Activated CD4-positive, alpha-beta T cell treated with anti-CD3 and anti-CD28 coated beads, Interleukin-2, Interleukin-6, amounts not matched to agents 100 ng/mL and 50 ng/mL, durations not matched to agents 16 hours and 8 hours (primary cell): ENCODE measurements at places on chromosomes 6 and 20.

DNA sequence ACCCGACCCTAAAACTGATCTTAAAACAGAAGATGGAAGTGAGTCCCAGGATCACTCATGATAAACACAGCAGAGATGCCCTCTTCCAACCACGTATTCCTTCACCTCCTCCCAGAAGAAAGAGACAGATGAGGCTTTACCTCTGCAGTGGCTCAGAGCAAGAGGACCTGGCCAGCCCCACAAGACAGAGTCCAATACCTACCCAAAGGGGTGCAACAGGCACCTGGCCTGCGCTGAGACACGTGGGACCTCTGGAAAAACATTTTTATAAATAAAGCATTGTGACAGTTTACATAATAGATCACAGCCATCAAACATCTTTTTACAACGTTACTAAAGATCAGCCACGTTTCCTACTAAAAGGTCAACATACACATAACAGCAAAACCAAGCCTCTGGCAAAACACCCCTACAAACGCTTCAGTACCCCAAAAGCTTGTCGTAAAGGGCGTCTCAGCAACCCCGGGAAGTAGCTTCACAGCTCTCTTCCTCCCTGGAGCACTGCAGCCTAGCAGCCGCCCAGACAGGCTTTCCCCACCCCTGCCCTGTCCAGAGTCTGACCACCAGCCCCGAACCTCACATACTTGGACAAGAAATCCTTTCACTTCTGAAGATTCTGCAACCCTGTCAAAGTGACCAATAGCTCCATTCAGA, 2.9 kb downstream of the TAF4 start:
- DNase-seq: no peak

- no peak for DNase-seq
Observed at GRCh38 chr6:43436577-43437282, 9.4 kb downstream of the ABCC10 start.

GRCh38 chr6:126890055-126890454, 228.4 kb upstream of the RSPO3 start:
- DNase-seq: no peak

GRCh38 chr6:5034328-5034727, 30.5 kb upstream of the RPP40 start:
- no peak for DNase-seq

DNA sequence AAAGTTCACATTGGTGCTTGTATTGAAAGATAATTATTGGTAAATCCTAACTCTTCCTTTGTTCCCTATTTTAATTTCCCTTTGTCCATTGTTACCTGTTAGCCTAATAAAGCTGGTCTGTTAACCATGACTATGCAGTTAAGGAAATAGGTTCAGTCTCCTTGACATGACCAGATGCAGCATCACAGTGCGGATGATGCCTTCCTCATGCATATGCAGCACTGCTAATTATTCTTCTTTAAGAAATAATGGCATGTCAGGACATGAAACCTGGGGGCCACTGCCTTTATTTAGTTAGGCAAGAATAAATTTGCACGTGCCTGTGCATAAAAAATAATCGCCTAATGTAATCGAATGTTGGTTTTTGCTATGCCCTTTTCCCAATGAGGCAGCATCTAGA, 16.5 kb downstream of the PBOV1 start:
- DNase-seq: no peak

GRCh38 chr6:46590765-46591164, 61.9 kb downstream of the CYP39A1 start:
- DNase-seq: no peak

- no peak for DNase-seq
Observed at GRCh38 chr20:59994697-59995122, 36.5 kb downstream of the CDH26 start.

DNA sequence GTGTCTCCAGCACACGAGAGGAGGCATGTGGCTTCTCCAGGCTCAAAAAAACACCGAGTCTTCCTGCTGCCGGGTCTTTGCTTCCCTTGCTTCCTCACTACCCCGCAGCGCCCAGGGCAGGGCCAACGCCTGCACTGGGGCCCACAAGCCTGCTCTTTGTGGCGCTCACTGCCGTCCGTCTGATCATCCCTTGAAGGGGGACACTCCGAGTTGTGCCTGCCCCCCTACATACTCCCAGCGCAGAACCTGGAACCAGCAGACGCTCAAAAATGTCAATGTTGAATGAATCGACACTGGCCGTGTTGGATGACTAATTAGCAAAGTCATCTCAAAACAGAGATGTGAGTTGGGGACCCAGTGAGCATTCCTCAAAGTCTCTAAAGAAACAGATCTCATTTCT, 8.1 kb upstream of the ARFGAP1 start:
- DNase-seq: no peak

GRCh38 chr6:4487538-4487937, 288.7 kb upstream of the CDYL start:
- DNase-seq: no peak

DNA sequence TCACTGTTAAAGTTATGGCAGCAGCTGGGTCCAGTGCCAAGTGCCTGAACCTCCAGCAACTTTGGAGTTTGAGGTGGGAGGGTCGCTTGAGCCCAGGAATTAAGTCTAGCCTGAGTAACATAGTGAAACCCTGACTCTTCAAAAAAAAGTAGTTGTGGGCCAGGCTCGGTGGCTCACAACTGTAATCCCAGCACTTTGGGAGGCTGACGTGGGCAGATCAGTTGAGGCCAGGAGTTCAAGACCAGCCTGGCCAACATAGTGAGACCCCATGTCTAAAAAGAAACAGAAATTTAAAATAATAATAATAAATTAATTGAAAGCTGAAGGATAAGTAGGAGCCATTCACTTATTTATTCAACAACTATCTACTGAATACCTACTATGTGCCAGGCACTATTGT, 33.8 kb downstream of the FKBP5 start:
- DNase-seq: no peak

GRCh38 chr20:54199283-54199682, 8.6 kb upstream of the PFDN4 start:
- no peak for DNase-seq

- peak; percentile 65 for DNase-seq
Observed at GRCh38 chr6:24929242-24929641, 6.5 kb downstream of the RIPOR2 start.

DNA sequence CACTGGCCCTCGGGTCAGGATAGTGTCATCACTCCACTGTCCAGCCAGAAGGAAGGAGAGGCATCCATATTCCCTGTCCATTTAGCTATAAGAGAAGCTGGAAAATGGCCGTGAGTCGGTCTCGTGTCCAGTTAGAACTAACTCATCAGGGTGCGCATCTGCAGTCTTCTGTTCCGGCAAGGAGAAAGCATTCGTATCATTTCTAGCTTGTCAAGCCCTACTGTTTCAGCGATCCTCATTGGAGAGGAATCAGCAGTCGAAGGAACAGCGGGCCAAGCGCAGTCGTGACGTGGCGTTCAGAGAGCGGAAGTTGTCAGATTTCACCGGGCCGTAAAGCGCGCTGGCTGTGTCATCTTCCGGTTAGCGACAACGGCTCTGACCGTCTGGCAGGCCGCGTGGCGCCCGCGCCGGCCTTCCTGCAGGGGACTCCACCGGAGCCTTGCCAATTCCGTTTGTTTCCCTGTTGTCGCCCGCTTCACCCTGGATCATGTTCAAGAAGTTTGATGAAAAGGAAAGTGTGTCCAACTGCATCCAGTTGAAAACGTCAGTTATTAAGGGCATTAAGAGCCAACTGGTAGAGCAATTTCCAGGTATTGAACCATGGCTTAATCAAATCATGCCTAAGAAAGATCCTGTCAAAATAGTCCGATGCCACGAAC, 32.9 kb downstream of the HM13 start:
- peak; percentile 87 for DNase-seq

GRCh38 chr20:43987531-43987930, 72.9 kb downstream of the TOX2 start:
- DNase-seq: no peak

- DNase-seq: no peak
Observed at GRCh38 chr6:116764629-116764960, 924 bp downstream of the FAM162B start.

DNA sequence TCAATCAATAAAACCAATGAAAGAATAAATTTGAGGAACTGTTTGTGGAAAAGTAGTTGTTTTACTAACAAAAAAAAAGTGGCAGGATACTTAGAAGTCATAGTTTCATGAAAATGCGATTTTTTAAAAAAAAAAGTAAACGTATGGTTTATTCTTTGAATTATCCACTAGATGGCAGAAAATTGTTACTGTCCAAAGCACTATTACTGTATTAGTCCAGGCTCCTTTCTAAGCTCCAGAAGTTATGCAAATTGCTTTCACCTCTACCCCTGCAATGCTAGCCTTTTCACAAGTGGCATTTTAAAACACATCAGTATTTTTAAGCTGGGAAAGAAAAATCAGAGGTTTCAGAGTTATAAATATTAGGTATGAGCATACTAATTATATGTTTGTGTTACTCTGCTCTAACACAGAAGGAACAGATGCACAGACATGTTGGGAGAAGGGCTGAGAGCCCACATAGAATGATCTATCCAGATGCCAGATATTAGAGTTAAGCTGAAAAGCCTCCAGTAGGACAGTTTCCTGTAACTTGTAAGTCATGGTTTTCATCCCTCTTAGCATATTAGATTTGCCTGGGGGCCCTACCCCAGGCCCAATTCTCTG, 63.9 kb downstream of the FHL5 start:
- no peak for DNase-seq

DNA sequence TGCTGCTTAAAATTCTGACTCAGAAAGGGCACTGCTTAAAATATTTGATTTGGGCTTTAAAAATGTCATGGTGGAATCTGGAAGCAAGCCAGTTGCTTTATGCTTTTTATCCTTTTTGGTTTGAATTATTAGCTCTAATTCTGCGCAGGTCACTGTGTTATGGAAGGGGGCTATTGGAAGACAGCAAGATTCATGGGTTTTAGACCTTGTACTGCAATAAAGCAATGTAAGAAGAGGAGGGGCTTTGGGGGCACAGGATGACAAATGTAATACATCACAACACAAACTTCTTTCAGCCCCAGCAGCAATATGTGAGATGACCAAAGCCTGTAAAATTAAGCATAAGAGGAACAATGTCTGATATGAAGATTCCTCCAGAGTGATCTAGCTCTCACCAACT, 68.4 kb downstream of the TFAP2B start:
- DNase-seq: no peak

DNA sequence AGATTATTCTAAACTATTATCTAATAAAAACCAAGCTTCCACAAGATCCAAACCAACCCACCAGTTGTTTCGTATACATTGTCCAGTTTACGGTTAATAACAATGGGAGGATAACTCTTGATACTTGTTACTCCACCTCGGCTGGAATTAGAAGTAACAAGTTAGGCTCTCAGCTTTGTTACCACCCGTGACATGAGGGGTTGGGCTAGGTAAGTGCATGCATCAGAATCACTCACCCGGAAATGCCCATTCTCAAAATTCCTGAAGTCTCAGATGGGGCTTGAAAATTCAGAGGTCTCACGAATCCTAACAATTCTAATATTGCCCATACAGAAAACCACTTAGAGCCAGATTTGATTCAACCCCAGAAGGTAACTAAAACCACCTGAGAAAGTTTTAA, 27.0 kb upstream of the SERPINB1 start:
- DNase-seq: no peak

DNA sequence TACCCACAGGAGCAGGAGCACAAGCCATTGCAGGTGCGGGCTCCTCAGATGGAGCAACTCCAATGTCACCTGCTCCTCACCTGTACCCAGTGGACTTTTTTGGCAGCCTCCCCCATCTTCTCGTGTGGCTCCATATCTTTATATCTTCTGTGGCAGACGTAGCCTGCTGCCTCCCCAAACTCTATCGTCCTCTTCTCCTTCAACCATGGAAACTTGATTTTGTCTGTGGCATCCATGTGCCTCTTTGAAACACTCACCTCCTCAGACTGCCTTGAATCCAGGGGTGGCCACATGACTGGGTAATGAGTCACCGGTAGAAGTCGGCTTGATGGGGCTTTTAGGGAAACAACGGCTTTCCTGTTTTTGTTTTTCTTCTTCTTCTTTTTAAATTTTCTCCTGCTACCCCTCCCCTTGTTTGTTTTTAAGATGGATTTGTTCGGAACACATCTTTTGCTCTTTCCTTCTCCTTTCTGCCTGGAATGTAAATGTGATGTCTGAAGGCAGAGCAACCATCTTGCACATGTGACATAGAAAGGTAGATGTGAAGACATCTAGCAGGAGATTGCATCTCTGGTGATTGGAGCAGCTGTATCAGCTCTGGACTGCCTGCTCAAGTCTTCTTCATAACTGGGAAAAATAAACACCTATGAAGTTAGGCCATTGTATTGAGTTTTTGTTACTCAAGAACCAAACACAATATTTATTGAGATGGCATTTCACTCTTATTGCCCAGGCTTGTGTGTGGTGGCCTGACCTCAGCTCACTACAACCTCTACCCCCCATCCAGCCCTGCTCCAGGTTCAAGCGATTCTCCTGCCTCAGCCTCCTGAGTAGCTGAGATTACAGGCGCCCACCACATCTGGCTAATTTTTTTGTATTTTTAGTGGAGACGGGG, 69.9 kb upstream of the DDR1 start:
- peak; percentile 77 for DNase-seq

GRCh38 chr6:96157018-96157565, 141.3 kb downstream of the FUT9 start:
- peak; percentile 7 for DNase-seq

DNA sequence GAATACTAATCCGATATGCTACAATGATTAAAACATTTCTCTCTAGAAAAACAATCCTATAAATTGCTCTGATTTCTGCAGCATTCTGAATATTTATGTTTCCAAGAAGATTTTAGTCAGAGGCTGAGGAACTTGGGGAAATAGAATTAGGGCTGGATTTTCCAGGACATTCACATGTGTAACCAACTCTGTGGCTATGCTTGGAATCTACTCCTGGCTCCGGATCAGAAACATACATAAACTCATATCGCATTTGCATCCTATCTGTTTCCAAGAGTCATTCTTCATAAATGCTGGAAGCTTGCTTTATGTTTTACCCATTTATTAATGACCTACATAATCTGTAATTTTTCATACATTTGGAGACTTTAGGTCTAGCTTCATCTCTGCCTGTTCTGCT, 459.9 kb upstream of the MARCKS start:
- no peak for DNase-seq

- DNase-seq: no peak
Observed at GRCh38 chr6:40054602-40055001, 120.3 kb upstream of the MOCS1 start.

- DNase-seq: no peak
Observed at GRCh38 chr20:56778765-56779195, 149.7 kb downstream of the TFAP2C start.

DNA sequence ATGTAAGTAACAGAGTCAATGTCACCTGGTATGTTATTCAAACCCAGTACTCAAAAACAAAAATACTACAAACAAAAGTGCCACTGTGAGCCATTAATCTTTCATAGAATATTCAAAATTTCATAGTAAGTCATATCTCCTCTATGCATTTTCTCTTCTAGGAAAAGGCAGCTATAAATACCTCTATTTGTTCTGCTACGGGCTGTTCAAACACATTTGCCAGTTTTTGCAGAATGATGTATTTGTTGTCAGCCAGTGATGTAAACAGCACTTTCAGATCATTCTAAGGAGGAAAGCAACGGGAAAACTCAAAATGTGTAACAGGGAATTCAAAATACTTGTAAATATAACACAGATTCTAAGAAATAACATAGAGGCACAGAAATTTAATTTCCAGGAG, 388.2 kb downstream of the SYNE1 start:
- DNase-seq: no peak
